ENCODE measurements at places on chromosomes 13 and 19.

DNA sequence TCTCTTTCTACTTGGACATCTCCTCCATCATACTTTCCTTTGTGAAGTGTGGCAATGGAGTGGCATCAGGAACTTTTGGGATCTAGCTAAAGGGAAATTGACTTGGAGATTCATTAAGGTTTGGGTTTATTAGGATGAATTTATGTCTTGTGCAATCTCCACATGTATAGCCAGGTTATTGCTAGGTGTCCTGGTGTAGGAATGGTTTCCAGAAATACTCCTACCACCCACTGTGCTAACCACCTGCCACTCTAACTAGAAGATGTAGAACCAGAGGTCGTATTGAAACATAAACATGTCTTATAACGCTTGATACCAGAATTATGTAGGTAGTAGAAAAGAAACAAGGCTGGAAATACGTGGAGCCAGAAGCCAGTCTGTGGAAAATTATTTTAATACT is 38.1 kb upstream of the MED4 start:
- DNase-seq = no peak

DNA sequence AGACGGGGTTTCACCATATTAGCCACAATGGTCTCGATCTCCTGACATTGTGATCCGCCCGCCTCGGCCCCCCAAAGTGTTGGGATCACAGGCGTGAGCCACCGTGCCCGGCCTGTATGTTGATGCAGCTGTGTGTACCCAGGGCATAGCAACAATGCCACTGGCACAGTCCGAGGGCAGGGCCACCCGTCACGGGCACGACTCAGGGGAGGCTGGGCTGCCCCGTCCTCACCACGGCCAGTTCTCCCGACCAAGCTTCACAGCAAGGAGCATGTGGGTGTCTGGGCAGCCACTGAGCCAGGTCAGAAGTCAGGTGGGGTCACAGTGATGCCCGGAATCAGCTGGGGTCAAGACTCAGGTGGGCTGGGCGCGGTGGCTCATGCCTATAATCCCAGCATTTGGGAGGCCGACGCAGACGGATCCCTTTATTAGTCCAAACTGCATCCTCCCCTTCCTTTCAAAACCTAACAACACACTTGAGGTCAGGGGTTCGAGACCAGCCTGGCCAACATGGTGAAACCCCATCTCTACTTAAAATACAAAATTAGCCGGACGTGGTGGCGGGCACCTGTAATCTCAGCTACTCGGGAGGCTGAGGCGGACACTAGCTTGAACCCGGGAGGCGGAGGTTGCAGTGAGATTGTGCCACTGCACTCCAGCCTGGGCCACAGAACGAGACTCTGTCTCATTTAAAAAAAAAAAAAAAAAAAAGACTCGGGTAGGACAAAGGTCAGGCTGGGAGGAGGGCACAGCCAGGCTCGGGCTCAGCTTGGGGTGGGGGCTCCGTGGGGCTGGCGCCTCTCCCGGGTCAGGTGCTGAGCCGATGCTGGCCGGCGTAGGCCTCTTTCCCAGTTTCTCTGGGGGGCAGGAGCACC is 1.2 kb upstream of the CDC34 start:
- DNase-seq = no peak

DNA sequence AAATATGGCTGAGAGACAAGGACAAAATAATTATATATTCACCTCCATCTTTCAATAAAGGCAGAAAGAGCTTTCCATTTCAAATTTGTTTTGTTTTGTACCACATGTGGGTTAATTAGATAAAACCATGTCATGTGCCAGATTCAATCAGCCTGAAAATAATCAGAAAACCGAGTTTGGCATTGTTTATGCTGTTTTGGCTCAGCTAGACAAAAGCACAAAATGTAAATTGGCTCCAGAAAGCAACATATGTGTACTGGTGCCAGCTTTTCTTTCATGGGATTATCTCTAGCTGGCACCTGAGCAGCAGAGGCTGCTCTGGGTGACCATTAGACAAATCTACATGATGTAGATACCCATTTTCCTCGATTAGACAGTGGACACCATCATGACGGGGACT is 9.2 kb upstream of the DNAJC15 start:
- DNase-seq = no peak

- no peak for DNase-seq
Measured at GRCh38 chr19:41924151-41925145, 3.8 kb downstream of the ERFL start.

- no peak for DNase-seq
Measured at GRCh38 chr13:75385708-75386083, 96.3 kb downstream of the TBC1D4 start.

Data from NCI-H1436 treated with DMSO at 0.1 percent for 48 hours (cell line).